Smooth muscle cell of the pulmonary artery (primary cell): ENCODE measurements at places on chromosomes 7 and 10. TPM values are rescaled to one million over a fixed set of nuclear protein-coding genes. Genes with fewer than 3 reads are reported as not detected.

The ZNF365 gene
- total RNA-seq = 6.0 and 11.0 TPM in 2 replicates

The SPDYE16 gene
- not detected in 2 replicates for total RNA-seq

The GRID1 gene
- 0.03 and 0.46 TPM in 2 replicates for total RNA-seq

The FFAR4 gene
- total RNA-seq = not detected in 2 replicates

The CYP26A1 gene
- total RNA-seq = not detected in 2 replicates

The C10orf62 gene
- 0.13 TPM in 1 of 2 replicates, not detected in the other for total RNA-seq

The INA gene
- total RNA-seq = 0.33 and 1.3 TPM in 2 replicates

The PKD2L1 gene
- not detected in 2 replicates for total RNA-seq

The EPHB6 gene
- 1.7 and 18.4 TPM in 2 replicates for total RNA-seq

The PLAC9 gene
- total RNA-seq = 8.0 and 18.2 TPM in 2 replicates

The ARHGAP22 gene
- total RNA-seq = 85.4 and 107 TPM in 2 replicates

The OPN1SW gene
- total RNA-seq = not detected in 2 replicates

The IL6 gene
- total RNA-seq = 62.2 and 108 TPM in 2 replicates

The CLRN3 gene
- total RNA-seq = not detected in 2 replicates

The STEAP1B gene
- 13.3 and 23.4 TPM in 2 replicates for total RNA-seq

The MCM10 gene
- total RNA-seq = 2.0 and 2.5 TPM in 2 replicates

The CHN2 gene
- 0.39 TPM in 1 of 2 replicates, not detected in the other for total RNA-seq

The VCL gene
- total RNA-seq = 215 and 286 TPM in 2 replicates

The MKI67 gene
- total RNA-seq = 3.3 and 7.4 TPM in 2 replicates
